Hepatocyte (in vitro differentiated cells): ENCODE measurements at places on chromosomes 5 and 9. TPM values are rescaled to one million over a fixed set of nuclear protein-coding genes. Genes with fewer than 3 reads are reported as not detected.
A peak's percentile ranks its signal among the peaks of the same experiment; 100 is the strongest.

DNA sequence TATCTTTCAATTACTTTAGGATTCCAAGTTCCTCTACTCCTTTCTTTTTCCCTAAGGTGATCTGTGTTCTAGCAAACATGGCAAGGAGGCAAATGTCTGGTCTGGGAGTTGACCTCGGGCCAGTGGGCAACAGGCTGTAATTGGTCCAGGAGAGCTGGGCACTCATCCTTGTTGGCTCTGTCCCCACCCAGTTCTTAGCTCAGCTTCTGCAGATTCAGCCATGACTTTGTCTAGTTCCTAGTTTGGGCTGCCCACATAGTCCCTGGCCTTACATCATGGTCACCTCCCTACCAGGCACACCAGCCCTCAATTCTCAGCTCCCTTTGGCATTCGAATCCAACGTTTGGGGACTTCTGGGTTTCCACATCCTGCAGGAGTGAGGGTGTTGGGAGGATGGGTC is 92.1 kb upstream of the DAP start:
- H3K27ac ChIP-seq = no peak overlapping the region
- no peaks in the 10 kb centered on the region for H3K27me3 ChIP-seq
- peaks cover 12% of the 10 kb centered on the region for H3K4me1 ChIP-seq
- no peak for DNase-seq

DNA sequence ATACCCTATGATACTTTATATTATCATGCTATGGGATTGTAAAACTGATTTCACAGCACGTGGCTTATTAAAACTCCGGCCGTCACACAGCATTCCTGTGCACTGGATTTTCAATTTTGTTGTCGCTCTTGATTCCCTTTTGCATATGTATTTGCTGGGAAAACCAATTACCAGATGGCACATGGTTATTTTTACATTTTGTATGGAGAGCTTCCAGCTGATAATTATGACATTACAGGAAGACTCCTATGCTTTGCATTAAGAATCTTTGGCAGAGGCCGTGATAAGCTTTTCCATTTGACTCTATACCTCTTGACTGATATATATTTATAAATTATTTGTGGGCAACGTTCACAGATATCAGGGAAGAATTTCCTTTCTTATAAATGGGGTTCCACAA is 381.2 kb upstream of the RORB start:
- H3K27ac ChIP-seq = no peak overlapping the region
- H3K4me1 ChIP-seq = no peaks in the 10 kb centered on the region
- no peak overlapping the region for H3K4me3 ChIP-seq

DNA sequence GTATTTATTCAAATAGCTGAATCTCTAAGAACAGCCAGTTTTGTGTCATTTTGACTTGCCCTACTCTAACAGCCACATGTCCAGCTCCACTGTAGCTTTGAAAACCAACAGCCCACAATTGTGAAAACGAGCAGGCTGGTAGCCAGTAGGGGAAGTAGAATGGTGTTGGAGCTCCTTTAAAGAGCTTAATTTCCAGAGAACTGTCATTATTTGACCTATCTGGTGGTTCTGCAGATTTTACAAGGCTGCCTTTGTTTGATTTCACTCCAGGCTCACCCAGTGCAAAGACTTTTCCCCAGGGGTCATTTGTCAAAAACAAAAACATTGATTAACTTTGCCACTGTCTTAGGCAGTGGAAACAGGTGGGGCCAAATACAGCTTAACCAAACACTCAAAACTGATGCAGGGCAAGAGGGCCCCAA is 3.2 kb upstream of the PJA2 start:
- no peaks in the 10 kb centered on the region for H3K36me3 ChIP-seq
- peak overlapping the region; percentile 36 for H3K27ac ChIP-seq
- H3K27me3 ChIP-seq = no peaks in the 10 kb centered on the region
- DNase-seq = no peak

GRCh38 chr9:37953206-37953774 is 49.4 kb upstream of the SLC25A51 start:
- H3K36me3 ChIP-seq = no peaks in the 10 kb centered on the region
- no peak overlapping the region for H3K4me3 ChIP-seq
- H3K4me1 ChIP-seq = peaks cover 5% of the 10 kb centered on the region

BHMT2 gene
- total RNA-seq = not detected in 2 replicates

PELO gene
- total RNA-seq = 21.9 and 24.3 TPM in 2 replicates

NAIP gene
- total RNA-seq = 4.6 and 7.8 TPM in 2 replicates

PLAC8L1 gene
- total RNA-seq = 1.5 TPM in 1 of 2 replicates, not detected in the other

FGD3 gene
- total RNA-seq = 5.8 and 6.3 TPM in 2 replicates

SUSD3 gene
- total RNA-seq = 11.4 and 14.3 TPM in 2 replicates
